ENCODE measurements at places on chromosomes 7 and 10. TPM values are rescaled to one million over a fixed set of nuclear protein-coding genes. Genes with fewer than 3 reads are reported as not detected.

LRGUK gene
- total RNA-seq = 0.91 TPM

ARMH3 gene
- total RNA-seq = 26.8 TPM

RBM20 gene
- 0.02 TPM for total RNA-seq

- DNase-seq = no peak
Measured at GRCh38 chr10:131848741-131849590, 51.8 kb upstream of the PPP2R2D start.

PPIA gene
- 1,534 TPM for total RNA-seq

DNA sequence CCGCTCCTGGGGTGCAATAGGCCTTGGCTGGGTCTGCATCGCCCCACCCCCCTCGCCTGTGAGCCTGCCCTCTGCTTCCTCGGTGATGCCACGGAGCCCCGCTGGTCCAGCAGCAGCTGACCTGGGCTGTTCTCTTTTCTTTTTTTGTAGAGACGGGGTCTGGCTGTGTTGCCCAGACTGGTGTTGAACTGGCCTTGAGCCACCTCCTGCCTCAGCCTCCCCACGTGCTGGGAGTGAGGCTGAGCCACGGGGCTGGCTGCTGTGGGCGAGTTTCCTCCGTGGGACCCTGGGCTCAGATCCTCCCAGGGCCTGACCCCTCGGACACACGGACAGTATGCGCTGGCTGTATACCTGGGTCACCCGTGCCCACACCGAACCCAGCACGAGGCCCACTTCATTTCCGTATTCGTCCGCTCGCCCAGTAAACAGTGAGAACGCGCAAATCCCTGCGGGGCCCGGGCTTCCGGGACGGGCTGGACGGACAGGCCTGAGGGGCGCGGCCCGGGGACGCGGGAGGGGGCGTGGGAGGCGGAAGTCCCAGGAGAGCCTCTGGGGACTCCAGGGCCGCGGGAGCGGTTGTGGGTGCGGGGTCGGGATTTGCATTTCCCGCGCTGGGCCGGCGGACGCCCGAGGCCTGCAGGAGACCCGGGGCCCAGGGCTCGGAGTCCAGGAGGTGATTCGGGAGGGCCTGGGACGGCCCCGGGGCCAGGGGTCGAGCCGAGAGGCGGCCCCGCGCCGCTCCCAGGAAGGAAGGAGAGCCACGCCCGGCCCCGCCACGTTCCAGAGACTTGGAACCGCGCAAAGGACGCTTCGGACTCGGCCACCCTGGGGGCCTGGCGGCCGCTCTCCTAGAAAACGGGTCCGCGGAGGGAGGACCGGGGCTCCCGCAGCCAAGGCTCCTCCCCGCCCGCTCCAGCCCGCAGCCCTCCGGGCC is 57.7 kb upstream of the DNAJB6 start:
- no peak for DNase-seq

ACSL5 gene
- 53.5 TPM for total RNA-seq

MRPS24 gene
- total RNA-seq = 78.1 TPM

- DNase-seq = no peak
Measured at GRCh38 chr7:46033592-46033991, 112.5 kb upstream of the IGFBP3 start.

GRCh38 chr7:150666412-150666811 is 19.1 kb upstream of the GIMAP2 start:
- no peak for DNase-seq

- no peak for DNase-seq
Measured at GRCh38 chr10:52956861-52957260, 184.3 kb upstream of the MBL2 start.

ZNF735 gene
- total RNA-seq = not detected

IL2RA gene
- total RNA-seq = 160 TPM

GRCh38 chr7:1852517-1853430 is 182.7 kb downstream of the ELFN1 start:
- DNase-seq = no peak

GRCh38 chr7:130419658-130420057 is 21.2 kb downstream of the CEP41 start:
- no peak for DNase-seq

CHCHD2 gene
- 350 TPM for total RNA-seq

NEUROD6 gene
- total RNA-seq = not detected

GHRHR gene
- not detected for total RNA-seq

DNA sequence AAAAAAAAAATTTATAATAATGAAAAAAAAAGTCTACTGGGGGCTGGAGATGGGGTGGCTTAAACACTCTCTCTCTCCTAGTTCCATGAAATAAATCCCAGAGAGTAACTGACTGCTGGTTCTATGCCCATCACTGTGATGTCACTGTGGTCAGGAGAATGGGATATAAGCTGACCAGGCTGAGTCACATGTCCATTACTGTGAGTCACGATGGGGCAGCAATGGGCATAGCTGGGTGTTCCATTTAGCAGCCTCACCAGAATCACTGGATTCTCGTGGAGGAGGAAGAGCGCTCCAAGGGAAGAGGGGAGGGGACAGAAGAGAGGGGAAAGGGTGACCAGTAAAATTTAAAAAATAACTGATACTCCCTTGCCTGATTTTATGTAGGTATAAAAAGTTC is 37.1 kb downstream of the MASTL start:
- no peak for DNase-seq

- DNase-seq = no peak
Measured at GRCh38 chr10:10831085-10831484, 186.6 kb upstream of the CELF2 start.

DNA sequence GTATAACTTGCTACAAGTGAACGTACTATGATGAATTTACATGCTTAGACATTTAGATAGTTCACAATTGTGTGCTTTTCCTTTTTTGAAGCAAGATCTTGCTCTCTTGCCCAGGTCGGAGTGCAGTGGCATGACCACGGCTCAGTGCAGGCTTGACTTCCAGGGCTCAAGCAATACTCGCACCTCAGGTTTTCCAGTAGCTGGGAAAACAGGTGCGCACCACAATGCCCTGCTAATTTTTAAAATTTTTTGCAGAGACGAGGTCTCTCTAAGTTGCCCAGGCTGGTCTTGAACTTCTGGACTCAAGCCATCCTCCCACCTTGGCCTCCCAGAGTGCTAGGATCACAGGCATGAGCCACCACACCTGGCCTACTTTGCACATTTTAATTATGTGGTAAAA is 1.8 kb downstream of the GPR15LG start:
- DNase-seq = no peak

DNA sequence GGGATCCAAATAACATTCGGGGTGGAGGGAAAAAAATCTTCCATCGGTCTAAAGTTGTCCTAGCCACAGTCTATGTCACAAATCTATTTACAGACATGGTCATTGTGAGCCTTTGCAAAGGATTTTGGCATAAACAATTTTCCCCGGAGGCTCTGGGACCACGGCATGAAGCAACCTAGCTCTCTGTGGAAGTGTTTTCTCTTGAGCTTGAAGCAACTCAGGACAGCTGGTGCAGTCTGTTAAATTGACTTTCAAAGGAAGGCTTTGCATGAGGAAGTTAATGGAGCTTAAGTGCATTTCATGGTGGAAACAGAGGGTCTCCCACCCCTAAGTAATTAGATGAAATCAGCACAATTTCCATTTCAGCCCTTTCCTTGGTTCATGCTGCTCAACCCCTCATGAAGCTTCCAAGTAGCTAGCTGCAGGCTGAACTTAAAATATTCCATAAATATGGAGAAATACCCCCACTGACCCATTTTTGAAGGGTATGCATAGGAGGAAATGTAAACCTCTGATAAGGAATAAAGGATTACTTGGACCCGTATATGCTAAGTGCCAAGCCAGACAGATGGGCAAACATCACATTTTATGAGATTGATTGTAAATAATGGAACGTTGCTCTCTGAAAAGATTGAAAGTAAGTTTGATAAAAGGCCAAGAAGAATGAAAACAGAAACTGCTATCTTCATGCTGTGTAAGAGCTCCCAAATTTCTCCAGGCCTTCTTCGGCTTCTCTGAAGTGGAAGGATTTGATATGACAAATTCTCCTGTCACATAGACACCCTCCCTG is 39.9 kb downstream of the CCDC3 start:
- no peak for DNase-seq

GRCh38 chr7:139108266-139109187 is 993 bp downstream of the ZC3HAV1 start:
- DNase-seq = peak; percentile 50

DNA sequence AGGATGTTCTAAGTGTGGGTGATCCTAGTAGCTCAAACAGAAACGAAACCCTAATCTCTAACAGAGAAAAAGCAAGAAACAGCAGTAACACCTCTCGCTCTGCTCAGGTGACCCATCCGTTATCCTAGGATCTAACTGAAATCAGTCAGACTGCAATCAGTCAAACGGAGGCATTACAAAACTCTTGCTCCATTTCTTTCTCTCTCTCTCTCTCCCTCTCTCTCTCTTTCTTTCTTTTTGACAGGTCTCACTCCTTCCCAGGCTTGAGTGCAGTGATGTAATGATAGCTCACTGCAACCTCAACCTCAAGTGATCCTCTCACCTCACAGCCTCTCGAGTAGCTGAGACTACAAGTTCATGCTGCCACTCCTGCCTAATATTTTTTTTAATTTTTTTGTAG is 1283.5 kb upstream of the CELF2 start:
- no peak for DNase-seq

GRCh38 chr10:58641708-58642107 is 129.0 kb downstream of the BICC1 start:
- no peak for DNase-seq

NUDCD3 gene
- 80.7 TPM for total RNA-seq

- DNase-seq = no peak
Measured at GRCh38 chr7:151853896-151854719, 22.8 kb downstream of the PRKAG2 start.

GRCh38 chr7:155962191-155962967 is 150.1 kb upstream of the SHH start:
- DNase-seq = no peak

CFAP69 gene
- total RNA-seq = not detected

SFRP4 gene
- total RNA-seq = not detected

DNA sequence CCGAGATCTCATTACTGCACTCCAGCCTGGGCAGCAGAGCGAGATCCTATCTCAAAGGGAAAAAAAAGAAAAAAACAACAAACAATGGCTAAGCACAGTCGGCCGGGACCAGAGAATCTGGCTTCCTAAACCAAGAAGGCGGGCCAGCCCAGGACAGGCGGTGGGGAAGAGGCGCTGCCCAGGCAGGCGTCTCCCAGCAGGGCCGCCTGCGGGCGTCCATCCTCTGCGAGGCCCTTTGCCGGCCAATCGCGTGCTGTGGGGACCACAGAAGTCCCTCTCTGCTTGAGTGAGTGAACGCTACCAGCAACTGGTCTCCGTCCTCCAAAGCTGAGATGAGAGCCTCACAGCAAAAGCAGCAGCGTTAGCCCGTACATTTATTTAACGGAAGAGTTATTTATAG is 14.7 kb upstream of the BMS1 start:
- DNase-seq = no peak

DNA sequence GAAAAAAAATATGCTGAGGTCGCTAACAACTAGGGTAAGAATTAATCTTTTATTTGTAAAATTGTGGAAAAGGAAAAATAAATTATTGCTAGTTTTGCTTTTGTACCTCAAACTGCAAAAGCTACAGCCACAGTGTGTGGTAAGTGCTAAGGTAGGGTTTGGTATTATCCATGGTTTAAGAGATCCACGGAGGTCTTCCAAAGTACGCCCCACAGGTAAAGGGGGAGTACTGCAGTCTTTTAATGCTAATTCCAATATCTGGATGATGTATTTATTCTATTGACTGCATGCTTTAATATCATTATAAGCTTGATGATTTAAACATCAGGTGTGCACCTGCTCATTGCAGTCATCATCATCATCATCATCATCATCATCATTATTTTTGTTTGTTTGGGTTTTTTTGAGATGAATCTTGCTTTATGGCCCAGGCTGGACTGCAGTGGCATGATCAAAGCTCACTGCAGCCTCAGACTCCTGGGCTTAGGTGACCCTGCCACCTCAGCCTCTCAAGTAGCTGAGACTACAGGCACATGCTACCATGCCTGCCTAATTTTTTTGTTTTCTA is 38.4 kb upstream of the BMS1 start:
- DNase-seq = no peak

- no peak for DNase-seq
Measured at GRCh38 chr10:69685802-69686585, 55.9 kb downstream of the FAM241B start.

DNA sequence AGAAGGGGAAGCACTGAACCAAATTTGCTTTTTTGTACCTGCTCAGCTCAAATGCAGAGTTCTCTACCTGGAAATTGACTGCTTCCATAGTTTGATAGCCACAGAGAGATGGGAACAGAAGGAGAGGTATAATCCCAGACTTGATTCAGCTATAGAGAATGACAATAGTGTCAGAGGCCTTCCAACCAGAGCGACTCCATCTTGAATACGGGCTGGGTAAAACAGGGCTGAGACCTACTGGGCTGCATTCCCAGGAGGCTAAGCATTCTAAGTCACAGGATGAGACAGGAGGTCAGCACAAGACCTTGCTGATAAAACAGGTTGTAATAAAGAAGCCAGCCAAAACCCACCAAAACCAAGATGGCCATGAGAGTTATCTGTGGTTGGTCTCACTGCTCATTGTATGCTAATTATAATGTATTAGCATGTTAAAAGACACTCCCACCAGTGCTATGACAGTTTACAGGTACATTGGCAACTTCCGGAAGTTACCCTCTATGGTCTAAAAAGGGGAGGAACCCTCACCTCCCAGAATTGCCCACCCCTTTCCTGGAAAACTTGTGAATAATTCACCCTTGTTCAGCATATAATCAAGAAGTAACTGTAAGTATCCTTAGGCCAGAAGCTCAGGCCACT is 42.7 kb upstream of the ATRNL1 start:
- DNase-seq = no peak

DNA sequence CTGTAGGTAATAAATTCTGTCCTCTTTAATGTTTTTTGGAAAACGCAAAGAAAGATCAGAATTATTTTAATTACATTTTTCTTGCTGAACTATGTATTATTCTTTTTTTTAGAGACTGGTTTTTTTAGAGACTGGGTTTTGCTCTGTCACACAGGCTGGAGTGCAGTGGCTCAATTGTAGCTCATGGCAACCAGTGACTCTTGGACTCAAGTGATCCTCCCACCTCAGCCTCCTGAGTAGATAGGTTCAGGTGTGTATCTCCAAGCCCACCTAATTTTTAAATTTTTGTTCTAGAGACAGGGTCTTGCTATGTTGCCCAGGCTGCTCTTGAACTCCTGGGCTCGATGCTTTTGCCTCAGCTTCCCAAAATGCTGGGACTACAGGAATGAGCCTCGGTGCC is 5.3 kb upstream of the DENND10 start:
- DNase-seq = no peak

DNA sequence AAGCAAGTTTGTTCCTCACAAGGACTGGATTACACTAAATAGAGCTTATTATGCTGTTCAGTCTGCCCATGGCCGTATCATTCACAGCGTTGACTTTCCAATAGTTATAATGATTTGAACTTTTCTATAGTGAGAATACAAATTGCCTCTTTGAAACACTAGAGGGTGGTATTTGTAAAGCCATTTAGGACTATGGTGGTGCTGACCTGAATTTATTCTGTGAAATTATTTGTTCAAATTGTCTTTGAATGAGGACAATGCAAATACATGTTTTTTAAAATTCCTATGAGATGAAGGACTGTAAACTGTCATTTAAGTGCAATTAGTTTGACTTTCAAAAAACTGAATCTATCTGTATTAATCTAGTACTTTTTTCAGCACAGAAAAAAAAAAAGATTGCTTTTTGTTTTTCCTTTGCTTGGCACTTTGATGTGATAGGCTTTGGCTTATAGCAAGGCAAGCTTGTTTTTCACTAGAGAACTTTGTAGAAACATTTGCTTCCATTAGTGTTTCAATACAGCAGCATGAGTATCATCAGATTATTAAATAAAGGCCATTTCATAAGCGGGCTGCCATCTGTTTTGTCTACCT is 122.7 kb upstream of the TMEM229A start:
- no peak for DNase-seq

Data from activated B cell treated with CpG ODN at 0.5 μM for 24 hours (primary cell).